Renal cortical epithelial cell (primary cell): ENCODE measurements at places on chromosomes 12 and 14. TPM values are rescaled to one million over a fixed set of nuclear protein-coding genes. Genes with fewer than 3 reads are reported as not detected.

DNA sequence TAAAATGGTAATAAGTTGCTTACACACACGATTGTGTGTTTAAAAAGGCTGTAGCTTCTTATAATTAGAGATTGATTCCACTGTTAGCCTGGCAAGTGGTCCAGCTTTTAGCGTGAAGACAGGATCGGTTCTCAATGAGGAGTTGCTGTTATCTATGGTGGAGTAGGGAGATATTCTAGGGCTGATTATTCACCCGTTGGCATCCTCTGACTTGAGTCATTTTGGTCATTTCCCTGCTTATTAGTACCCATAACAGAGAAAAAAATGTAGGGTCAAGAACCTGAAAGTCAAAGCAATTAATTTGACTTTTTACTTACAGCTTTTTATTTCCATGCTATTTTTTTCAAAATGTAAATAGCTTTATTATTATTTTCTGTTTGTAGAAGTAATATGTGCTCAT is 76.0 kb downstream of the KCNK13 start:
- DNase-seq = no peak

GRCh38 chr12:115820656-115821055 is 456.8 kb downstream of the MED13L start:
- no peak for DNase-seq

GRCh38 chr12:68240975-68241374 is 12.4 kb downstream of the IL22 start:
- no peak for DNase-seq

GRCh38 chr14:77313371-77313770 is 7.3 kb downstream of the POMT2 start:
- no peak for DNase-seq

DNA sequence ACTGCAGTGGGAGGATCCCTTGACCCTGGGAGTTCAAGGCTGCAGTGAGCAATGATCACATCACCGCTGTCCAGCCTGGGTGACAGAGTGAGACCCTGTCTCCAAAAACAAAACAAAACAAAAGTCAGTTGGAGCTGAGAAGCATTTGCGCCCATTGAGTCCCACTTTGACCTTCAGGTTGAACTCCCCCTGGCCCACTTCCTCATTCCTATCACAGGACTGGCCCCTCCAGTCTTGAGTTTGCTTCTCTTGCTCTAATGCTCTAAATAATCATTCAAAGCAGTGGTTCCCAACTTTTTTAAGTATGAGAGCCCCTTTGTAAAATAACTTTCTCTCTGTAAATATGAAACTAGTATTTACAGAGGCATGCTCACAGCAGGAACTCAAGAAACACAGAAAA is 28.0 kb upstream of the GSC start:
- DNase-seq = no peak

- no peak for DNase-seq
These were observed 2.8 kb downstream of the MED21 start for GRCh38 chr12:27025116-27025515.

GRCh38 chr14:42002141-42002540 is 395.5 kb downstream of the LRFN5 start:
- no peak for DNase-seq

GRCh38 chr12:99745121-99745520 is 97.6 kb downstream of the GARIN6 start:
- no peak for DNase-seq

- no peak for DNase-seq
These were observed 82.3 kb downstream of the ITPR2 start for GRCh38 chr12:26750531-26751175.

DNA sequence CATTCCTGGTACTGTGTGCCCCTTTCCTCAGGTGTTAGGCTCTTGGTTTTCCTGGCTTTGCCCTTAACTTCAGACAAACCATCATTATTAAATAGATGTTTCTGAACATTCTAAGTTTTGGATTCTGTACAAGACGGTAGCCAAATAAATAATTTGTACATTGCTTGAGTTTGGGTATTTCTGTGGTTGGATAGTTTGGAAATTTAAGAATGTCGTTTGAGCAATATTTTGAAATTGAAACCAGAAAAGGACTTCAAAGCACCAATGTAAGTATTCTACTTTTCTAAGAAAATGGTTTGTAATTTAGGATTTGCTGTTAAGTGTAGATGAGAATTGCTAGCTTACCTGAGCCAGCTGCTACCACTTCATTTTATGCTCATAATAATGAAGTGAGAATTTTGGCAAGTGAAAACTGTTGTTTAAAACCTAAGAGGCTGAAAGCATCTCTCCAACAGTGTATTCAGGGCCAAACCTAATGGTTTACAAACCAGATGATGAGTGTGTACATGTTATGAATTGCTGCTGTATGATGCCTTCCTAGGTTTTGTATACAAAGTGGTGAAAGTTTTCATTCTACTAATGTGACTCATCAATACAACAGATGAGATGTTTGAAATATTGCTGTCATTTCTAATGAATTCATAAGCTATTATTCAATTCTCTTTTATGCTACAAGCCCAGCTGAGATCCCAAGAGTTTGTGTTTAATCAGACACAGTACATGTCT is 181.5 kb upstream of the PRKD1 start:
- no peak for DNase-seq

DNA sequence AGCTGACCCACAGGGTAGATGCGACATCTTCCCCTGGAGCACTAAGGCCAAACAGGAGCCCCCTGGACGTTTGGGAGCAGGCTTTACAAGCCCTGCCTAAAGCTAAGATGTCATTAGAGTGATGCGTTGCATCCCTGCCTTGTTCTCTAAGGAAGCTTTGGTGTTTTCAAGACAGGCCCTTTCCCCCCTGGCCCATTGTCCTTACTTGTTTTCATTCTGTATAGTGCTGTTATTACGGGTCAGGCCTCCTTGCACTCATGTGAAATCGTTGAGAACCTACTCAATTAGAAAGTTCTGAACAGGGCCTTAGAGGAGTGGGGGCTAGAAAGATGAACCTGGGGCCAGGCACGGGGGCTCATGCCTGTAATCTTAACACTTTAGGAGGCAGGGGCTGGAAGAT is 1.7 kb upstream of the PRKCH start:
- DNase-seq = no peak

GRCh38 chr12:20701106-20701505 is 6.0 kb downstream of the SLCO1C1 start:
- no peak for DNase-seq

GRCh38 chr12:581321-581720 is 81.9 kb downstream of the NINJ2 start:
- DNase-seq = no peak

DNA sequence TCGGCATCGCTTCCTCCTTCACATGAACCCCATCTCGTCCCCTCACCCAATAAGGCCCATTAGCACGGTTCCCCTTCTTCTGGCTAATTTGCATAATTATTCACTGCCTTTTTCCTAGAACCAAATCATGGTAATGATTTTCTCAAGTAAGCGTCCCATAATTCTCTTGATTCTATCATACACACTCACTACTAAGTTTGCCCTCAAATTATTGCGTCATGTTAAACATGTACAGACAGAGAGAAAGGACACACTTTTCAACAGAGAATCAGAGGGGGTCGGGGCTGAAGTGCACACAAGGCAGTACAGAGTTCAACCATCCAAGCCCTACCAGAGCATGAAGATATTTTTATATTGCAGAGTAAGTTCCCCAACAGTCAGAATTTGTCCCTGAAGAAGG is 256.6 kb downstream of the FOXN3 start:
- no peak for DNase-seq

DNA sequence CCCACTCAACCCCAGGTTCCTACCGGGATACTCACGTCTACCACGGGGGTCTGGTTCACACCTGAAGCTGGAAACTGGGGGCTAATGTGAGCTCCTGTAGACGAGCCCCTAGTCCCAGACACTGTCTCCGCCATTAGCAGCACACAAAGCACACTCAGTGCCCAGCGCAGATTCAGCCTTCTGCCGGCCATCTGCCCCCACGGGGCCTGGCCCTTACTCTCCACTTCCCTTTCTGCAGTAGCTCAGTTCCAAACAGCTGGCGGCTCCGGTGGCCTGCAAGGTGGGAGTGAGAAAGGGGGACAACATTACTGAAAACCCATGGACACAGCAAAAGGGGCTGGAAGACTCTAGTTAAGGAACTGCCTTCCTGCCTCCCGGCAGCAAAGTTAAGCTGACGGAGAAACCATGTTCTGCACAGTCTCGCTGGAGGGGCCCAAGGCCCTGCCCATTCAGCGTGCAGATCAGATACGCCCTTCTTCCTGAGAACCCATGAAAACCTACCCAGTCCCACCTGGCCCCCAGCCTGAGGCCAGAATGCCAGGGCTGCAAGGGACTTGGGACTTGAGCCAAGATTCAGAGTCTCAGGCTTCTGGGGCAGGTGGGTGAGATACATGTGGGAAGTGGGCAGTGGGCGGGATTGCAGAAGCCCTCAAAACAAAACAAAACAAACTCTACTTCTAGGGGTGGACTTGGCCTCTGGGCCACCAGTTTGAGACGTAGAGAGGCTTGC is 2.1 kb downstream of the SLC8B1 start:
- no peak for DNase-seq

DNA sequence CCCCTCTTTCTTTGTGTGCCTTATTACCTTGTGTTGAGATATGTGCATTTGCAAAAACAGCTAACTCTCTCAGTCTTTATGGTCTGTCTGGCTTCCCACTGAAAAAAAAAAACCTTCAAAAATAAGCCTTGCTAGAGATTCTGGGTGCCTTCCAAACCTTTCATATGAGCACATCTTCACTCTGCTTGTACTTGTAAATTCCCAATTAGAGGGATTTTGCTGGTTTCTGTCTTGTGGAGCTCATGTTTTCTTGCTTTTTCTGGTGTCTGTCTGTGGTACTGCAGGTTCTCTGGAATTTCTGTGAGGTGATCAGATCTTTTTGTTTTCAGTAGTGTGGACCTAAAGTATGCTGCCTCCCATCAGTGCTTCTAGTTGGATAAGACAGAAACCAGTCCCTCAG is 100.1 kb downstream of the PIK3C2G start:
- no peak for DNase-seq

- peak; percentile 52 for DNase-seq
These were observed 1.2 kb upstream of the WSB2 start for GRCh38 chr12:118061873-118062843.

DNA sequence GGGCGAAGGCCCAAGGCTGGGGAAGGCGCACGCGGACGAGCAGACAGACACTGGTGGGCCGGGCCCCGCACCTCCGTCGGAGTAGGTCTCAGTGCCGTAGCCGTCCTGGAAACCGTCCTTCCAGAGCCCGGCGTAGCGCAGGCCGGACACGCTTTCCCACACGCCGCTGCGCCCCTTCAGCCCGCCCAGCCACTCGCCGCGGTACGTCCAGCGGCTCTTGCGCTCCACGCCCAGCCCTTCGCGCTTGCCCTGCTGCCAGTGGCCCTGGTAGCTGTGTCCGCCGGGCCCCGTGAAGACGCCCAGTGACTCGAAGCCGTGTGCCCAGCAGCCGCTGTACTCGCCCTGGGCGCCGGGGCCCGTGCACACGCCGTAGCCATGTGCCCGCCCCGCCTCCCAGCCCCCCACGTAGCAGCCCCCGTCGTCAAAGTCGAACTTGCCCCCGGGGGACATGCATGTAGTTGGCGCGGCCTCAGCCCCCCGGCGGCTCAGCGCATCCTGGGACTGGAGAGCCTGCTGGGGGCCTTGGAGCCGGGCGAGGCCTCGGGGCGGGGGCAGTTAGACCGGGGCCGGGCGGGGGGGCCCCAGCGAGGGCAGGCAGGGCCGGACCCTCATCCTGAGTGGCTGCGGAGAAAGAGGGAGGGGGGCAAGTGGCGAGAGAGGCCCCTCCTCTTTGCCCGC is 1.4 kb downstream of the JPH4 start:
- no peak for DNase-seq

DNA sequence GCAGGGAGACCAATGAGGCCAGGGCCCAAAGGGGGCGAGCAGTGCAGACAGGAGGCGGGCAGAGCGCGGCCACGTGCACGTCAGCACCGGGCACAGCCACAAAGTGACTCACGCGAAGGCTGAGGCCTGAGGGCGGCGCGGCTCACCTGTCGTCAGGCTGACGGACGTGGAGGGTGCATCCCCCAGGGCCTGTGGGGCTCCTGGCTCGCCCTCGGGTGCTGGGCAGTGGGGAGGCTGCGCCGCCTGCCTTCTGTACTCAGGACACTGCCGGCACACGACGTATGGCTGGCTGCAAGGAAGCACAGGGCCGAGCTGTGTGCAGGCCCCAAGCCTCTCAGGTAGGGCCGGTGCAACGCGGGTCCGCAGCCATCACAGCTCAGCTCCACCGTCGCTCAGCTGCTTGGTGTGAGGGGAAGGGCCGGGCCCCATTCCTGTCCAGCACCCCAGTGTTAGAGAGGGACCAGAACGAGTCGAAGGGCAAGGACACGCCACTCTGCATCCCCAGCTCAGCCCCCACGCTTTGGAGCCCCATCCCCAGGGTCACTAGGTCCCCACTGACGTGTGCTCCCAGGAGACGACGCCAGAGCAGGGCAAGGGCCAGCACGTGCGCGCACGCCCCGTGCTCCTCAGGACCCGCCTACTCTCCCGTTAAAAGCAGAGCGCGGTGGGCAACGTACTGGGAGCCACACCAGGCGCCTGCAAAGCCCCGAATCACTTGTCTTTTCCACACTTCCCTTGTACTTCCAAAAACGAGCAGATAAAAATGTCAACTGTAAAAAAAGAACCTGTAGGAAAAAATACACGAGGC is 24.8 kb upstream of the GOLGA3 start:
- DNase-seq = no peak

GRCh38 chr12:110475426-110475825 is 6.8 kb downstream of the FAM216A start:
- no peak for DNase-seq

DNA sequence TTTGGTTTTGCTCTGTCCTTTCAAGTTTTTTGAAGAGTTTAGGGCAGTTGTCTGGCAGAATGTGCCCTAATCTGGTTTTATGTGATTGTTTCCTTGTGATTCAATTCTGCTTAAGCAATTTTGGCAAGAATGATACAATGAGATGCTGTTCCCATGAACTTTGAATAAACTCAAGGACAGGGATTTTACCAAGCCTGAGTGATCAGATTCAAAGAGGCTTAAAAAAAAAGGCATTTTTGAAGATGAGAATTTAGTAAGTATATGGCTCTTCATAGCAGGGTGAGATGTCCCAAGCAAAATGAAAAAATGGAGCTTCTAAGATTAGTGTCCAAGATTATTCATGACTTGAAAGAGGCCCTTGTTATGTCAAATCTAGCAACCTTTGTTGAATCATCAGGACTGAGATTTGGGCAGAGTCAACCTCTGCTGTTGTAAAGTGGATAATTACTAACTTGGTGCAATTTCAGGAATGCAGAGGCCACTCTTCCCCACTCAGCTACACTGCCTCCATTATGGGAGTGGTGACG is 180.6 kb upstream of the NUDT4 start:
- DNase-seq = peak; percentile 81

- DNase-seq = no peak
These were observed 2.6 kb downstream of the WSCD2 start for GRCh38 chr12:108131657-108132126.

Gene DHRS2
- under 0.01 TPM in 1 of 2 replicates, not detected in the other for total RNA-seq

Gene TAMALIN
- 2.2 and 3.0 TPM in 2 replicates for total RNA-seq

Gene CCDC198
- total RNA-seq = 41.0 and 74.6 TPM in 2 replicates

Gene MGST1
- 44.3 and 65.5 TPM in 2 replicates for total RNA-seq

Gene ANO2
- 2.4 and 4.5 TPM in 2 replicates for total RNA-seq

Gene IL22
- total RNA-seq = not detected in 2 replicates

Gene GMFB
- 113 and 175 TPM in 2 replicates for total RNA-seq

Gene HOXC10
- 1.6 and 15.3 TPM in 2 replicates for total RNA-seq
